Fibroblast of gingiva (primary cell): ENCODE measurements at places on chromosomes 2 and 18.

DNA sequence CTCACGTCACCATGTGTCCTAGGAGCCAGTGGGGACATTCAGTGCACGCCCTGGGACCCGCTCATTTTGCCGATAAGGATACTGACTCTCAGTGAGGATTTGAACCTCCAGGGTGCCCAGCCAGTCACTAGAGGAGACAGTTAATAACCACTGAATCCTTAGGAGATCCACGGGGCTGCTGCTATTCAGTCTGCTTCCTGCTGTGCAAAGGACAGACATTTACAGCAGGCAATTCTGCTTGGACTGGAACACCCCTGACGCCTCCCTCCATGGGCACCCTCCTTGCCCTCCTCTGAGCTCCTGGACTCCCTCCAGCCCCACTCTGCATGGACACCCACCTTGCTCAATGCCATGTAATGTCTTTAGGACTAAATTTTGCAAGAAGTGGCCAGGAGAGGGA, 265.5 kb downstream of the EIPR1 start:
- no peak for DNase-seq

- no peak for DNase-seq
Measured at GRCh38 chr2:129443235-129443864, 536.1 kb upstream of the RAB6C start.

GRCh38 chr2:128594953-128595677, 276.4 kb upstream of the HS6ST1 start:
- DNase-seq = no peak

GRCh38 chr2:201132518-201132917, 16.6 kb downstream of the CFLAR start:
- DNase-seq = no peak

DNA sequence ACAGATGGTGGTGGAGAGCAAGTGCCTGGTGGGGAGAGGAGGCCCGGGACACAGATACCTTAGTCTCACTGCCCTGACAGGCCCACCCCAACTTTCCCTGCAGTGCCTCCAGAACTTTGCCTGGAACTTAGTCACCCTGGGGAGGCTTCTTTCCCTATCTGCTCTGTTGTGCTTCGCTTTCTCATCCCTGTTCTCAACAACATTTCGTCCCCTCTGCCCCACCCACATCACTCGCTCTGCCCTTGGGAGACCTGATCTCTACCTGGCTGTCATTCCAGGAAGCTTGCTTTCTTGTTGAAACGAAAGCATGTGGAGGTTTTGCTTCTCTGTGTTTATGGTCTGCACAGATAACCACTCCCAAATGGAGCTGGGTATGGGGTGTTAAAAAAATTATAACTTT, 93.8 kb downstream of the PRKCE start:
- no peak for DNase-seq

- DNase-seq = no peak
Measured at GRCh38 chr2:183347969-183348368, 223.7 kb downstream of the NUP35 start.

DNA sequence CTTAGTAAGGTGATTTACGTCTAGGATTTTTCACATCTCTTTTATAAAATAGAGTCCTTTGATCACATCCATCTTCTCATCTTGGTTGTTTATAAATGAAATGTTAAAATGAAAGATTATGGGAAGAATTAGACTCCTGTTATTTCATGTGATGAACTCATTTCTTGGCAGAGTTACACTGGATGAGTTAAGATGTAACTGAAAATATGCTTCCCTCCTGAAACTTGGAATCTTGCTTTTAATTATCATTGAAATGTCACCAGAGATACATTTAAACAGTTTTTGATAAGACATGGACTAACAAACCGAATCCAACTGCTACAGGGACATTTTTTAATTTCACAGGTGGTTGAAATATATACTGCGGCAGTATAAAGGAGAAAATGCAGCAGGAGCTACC, 274.0 kb downstream of the DLGAP1 start:
- no peak for DNase-seq

DNA sequence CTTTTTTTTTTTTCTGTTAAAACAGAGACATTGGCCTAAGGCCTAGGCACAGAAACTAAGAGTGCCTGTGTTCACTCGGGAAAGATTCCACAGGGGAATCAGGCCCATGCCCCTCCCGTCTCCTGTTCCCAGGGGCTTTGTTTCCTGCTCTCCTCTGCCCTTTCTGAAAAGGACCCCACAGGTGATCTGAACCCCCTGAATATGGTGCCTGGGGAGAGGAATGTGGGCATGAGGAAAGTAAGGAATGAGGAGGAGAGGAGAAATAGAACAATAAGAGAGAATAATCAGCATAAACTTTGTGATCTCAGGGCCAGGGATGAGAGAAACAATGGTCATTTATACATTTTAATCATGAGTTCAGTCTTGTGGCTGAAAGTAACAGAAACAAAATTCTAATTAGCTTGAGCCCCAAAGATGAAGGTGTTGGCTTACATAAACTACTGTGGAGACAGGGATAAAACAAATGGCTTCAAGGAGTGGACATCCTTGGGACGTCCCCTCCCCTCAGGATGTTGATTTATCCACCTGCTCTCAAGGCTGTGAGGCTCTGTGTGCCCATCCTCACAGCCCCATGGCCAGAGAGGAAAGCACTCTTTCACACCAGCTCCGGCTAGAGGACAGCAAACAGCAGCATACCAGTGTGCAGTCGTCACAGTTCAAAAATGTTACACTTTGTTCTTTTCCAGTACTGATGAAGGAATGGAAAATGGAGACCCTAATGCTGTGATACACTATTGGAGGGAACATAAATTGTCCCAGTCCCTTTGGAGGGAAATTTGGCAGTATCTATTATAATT, 46.4 kb upstream of the MRPL33 start:
- DNase-seq = peak; percentile 48

DNA sequence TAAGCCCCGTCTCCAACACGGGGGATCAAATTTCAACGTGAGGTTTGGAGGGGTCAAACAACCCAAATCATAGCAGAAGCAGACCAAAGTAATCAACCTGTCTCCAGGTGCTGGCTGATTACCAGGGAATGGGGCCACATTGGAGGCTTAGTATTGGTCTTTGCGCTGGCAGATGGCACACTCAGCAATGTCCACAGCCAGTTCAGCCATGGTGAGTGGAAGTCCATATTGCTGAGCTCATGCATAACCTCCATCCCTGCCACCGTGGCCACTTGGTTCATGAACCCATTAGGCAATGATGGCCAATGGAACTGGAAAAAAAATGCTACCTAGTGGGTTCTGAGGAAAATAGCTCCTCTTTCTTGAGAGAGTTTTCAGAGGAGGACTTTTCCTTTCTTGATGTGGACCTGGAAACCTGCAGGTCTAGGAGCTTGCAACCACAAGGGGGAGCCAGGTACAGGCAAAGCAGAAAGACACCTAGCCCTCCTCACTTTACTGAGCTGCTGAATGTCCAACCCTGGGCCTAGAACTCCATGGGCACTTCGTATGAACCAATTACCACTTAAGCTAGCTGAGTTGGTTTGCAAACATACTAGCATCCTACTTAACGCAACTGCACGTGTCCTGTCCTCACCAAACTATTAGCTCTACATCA, 128.0 kb upstream of the GYPC start:
- DNase-seq = peak; percentile 2

- DNase-seq = peak; percentile 97
Measured at GRCh38 chr2:144414324-144414845, 105.5 kb downstream of the ZEB2 start.

DNA sequence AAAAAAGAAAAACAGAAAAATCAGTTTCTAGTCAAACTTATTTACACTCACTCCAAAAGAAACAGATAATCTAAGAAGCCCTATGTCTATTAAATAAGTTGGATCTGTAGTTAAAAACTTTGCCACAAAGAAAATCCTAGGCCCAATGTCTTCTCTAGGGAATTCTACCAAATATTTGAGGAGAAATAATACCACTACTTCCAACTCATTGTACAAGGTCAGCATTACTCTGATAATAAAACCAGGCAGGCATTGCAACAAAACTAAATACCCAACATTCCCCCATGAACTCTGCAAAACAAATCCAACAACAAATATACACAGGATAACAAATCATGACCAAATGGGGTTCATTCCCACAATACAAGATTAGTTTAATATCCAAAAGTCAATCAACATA, 73.8 kb upstream of the ST8SIA5 start:
- no peak for DNase-seq

DNA sequence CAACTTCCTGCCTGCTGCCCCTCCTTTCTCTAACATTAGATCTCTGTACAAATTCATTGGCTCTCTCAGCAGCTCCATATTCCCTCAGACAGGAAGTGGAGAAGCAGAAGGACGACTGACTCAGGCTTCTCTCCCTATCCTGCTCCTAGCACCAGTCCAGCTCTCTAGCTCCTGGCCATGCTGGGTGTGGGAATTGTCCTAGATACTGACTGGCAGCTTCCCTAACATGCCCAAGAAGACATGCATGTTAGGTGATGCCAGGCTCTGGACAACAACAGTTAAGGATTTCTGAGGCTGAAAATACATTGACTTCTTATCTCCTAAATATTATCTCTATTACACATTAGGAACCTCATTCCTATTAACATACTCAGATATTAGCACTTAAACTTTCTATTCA, 292.9 kb downstream of the IKZF2 start:
- DNase-seq = no peak

DNA sequence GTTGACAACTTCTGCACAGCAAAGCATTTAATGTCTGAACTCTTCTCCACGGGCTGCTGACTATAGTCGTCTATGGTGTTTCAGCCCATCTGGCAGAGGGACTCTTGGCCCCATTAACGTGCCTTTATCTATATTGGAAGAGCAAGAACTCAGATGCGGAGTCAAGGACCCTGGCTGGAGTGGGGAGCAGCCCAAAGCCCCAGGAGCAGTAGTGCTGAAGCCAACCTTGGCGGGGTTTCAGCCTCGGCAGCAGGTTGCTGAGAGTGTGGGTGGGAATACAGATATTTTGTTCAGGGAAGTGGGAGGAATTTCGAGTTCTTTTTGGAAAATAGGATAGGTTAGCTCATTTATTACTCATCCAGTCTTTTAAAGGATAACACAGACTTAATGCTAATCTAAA, 34.2 kb downstream of the TMEM17 start:
- no peak for DNase-seq

DNA sequence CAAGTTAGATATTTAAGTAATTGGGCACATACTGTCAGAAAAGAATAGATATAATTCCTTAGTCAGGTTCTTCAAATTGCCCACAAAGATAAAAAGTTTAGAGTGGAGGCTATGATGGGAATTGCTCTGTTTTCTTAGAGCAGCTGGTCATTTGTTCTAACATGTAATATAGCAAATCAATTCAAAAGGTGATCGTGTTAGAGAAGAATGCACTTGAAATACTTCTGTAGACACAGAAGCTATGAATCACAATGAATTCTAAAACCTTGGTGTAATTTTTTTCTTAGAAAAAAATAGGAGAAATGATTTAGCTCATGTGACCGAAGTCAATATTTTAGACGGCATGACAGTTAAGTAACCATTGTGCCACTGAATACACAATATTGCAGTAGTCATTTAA, 918.1 kb upstream of the LRATD1 start:
- DNase-seq = no peak

GRCh38 chr2:80506563-80506962, 202.0 kb upstream of the LRRTM1 start:
- DNase-seq = no peak

- peak; percentile 7 for DNase-seq
Measured at GRCh38 chr2:152319822-152320570, 15.0 kb upstream of the FMNL2 start.

- DNase-seq = no peak
Measured at GRCh38 chr18:80229363-80229762, 18.0 kb downstream of the PARD6G start.

GRCh38 chr2:50732796-50733195, 299.1 kb downstream of the NRXN1 start:
- no peak for DNase-seq

GRCh38 chr2:143284087-143284675, 155.0 kb downstream of the ARHGAP15 start:
- DNase-seq = peak; percentile 34

GRCh38 chr2:36664696-36665076, 31.8 kb upstream of the VIT start:
- DNase-seq = no peak

DNA sequence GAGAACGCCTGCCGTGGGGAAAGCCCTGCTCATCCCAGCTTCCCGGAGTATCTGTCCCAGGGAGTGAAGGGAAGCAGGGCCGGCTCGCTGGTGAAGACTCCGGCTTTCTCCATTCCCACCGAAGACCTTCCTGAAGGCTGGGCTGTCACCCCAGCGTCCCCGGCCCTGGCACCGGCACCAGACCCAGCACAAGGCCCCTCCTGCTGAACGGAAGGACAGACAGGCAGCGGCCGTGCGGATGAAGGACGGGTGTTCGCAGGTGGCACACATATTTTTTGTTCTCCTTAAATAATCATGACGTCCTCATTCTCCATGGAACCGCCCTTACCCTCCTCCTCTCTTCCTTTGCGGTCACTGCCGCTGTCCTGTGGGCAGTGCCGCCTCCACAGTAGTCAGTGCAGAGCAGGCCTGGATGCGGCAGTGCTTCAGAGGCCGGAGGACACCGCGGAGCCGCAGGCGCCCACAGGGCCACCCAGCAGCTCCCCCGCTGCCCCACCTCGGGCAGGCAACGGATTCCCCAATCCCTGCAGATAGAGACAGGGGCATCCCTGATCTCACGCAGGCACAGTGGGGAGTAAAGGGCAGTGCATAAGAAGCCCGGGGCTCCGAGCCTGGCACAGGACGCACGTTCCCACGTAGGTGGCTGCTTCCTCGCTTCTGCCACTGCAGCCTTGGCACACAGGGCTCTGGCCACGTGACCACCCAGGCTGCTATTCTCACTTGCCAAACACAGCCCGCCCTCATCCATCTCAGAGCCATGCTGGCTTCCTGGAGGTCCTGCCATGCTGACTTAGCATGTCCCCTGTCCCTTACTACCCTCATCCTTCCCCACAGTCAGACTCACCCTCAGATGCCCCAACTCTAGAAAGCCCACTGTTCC, 229.7 kb downstream of the EIPR1 start:
- DNase-seq = no peak

GRCh38 chr2:144645083-144645778, 125.3 kb upstream of the ZEB2 start:
- DNase-seq = no peak

- no peak for DNase-seq
Measured at GRCh38 chr2:159410276-159410675, 123.8 kb upstream of the WDSUB1 start.

GRCh38 chr2:198059800-198060199, 255.4 kb downstream of the PLCL1 start:
- no peak for DNase-seq

DNA sequence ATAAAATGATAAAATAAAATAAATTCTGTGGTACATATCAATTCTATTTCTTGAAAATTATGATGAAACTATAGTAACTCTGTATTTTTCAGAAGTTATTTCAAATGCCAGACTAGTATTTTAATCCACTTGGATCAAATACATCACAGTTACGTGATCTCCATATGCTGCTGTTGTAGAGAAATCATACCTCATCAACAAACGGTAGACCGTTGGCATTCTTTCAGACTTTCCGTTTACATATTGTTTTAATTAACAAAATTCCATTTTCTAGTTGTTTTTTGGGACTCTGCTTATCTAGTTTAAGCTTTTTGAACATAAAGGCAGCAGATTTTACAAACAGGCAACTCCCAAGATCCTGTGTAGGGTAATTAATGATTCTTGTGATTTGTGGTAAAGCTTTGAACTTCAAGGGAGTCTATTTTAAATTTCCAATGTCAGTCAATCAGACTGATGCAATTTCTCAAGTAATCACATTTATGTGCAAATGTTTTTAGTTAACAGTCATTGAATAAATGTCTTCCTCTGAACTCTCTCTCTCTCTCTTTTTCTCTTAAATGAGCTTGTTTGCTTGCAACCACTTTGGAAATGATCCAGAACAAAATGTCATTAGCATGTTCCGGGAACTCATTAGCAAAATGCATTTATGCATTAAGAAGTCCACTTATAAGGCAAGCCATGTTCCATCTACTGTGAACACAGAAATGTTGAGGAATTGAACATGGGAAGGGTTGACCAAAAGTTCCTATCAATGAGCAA, 31.8 kb downstream of the NYAP2 start:
- DNase-seq = no peak
